ENCODE measurements at places on chromosomes 4 and X.

- no peak for DNase-seq
Observed at GRCh38 chr4:37890801-37891259, at the start of gene TBC1D1. Gene TBC1D1 (plus strand): TSS chr4:37891084. CDS start chr4:37902096, 11,012 bp downstream.

DNA sequence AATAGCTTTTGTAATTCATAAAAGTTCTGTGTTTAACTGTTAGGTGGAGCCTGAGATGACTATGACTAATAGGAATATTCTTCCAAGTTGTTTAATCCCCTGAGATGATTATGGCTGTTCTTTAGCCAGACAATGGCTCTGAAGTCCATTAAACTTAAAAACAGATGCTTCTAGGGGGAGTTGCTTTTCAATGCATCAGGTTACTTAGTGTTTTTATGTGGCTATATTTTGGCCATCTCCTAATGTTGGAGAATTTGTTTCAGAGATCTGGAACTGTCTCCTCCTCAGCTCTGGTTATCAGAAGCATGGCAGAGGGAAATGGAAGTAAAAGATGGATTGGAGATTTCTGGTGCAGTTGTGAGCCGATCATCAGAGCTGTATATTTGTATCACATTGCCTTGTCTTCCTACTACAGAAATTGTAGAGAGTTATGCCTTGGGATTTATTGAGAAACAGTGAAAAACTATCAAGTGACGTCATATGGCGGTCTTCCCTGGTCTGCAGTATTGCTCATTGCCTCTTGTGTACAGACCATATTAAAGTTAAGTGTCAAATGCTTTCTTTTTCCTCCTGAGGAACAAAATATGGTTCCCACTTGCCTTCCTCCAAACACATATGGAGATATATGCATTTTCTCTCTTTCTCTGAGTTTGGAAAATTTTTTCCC, 29.8 kb downstream of the SGMS2 start:
- no peak for DNase-seq

- DNase-seq = no peak
Observed at GRCh38 chr4:159002950-159003349, 99.9 kb upstream of the RAPGEF2 start.

- peak; percentile 62 for DNase-seq
Observed at GRCh38 chr4:90030953-90031352, 96.2 kb upstream of the CCSER1 start.

DNA sequence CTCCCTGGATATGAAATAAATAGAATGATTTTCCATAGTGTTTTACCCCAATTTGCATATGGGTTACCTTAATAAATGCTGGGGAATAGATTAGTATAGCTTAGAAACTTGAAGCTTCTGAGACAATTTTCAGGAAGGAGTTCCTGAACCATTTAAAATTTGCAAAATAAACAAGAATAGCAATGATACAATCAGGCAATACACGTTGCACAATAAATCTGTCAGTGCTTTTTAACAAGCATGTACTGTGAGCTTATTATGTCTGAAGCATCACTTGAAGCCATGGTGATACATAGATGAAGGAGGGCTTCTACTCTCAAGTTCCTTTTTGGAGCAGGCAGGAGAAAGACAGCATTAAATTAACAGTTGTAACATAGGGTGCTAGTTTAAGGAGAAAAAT, 84.2 kb upstream of the WDFY3 start:
- no peak for DNase-seq

GRCh38 chr4:6673660-6674499, 19.8 kb upstream of the S100P start:
- peak; percentile 93 for DNase-seq

All from HT-29 (cell line).